Activated naive CD8-positive, alpha-beta T cell treated with anti-CD3 and anti-CD28 coated beads for 36 hours (primary cell): ENCODE measurements at places on chromosomes 4 and X.

GRCh38 chr4:138192113-138192512, 50.0 kb downstream of the SLC7A11 start:
- DNase-seq = no peak

GRCh38 chrX:136768469-136769084, 12.2 kb downstream of the ARHGEF6 start:
- peak; percentile 52 for DNase-seq

DNA sequence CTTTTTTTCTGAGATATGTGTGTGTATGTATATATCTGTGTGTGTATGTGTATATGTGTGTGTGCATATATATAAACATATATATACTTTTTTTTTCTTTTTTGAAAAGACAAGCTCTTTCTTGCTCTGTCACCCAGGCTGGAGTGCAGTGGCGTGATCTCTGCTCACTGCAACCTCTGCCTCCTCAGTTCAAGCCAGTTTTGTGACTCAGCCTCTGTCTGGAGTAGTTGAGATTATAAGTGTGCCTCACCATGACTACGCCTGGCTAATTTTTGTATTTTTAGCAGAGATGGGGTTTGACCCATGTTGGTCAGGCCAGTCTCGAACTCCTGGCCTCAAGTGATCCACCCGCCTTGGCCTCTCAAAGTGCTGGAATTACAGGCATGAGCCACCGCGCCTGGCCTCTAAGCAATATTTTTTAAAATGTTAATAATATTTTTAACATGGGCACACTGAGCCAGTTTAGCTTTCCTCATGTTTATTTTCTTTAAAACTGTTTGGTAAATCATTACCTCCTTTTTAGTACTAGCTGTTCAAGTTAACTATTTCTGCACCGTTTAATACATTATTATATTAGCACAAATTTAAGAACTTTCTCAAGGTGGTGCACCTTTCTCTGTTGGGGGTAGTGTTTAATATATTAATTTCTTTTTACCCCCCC, 33.3 kb downstream of the BBS12 start:
- no peak for DNase-seq

- DNase-seq = peak; percentile 38
These were observed at the start of gene SLC25A43 for GRCh38 chrX:119398974-119399771. SLC25A43 (plus strand) TSS chrX:119399336; CDS start chrX:119399404, 68 bp downstream.

- DNase-seq = no peak
These were observed 98.3 kb upstream of the CXXC4 start for GRCh38 chr4:104593019-104593418.

DNA sequence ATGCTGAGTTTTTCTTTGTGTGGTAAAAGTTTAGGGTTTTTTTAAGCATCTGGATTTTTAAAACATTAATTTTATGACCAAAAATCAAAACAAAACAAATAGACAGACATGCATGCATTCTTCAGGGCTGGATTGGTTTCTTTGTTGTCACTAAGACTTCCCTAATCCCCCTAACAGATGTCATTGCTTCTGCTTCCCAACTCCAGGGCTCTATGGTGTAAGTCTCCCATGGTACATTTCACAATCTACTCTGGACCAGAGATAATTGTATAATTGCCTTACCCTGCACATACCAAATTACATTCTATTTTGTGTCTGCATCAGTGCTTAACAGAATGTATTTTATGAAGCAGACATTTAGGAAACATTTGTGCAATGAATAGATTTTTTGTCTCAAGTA, 529.1 kb upstream of the SMIM31 start:
- no peak for DNase-seq

GRCh38 chr4:5463361-5463760, 245.0 kb downstream of the EVC2 start:
- no peak for DNase-seq

DNA sequence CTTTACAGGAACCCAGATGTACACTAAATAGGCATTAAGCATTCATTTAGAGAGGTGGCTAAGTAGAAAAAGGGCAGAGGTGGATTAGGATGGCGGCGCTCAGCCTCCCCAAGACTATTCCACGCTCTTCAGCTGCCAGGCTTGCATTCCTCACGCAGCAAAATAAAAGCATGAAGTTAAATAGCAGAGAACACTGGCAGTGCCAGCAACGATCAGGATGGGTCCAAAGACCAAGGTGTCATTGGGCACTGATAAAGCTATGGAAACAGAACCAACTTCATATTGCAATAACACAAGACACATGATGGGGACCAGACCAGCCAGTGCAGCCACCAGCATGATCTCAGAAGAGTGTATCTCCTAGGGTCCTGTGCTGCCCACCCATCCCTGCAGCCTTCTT, 42.0 kb downstream of the TMEM156 start:
- no peak for DNase-seq

DNA sequence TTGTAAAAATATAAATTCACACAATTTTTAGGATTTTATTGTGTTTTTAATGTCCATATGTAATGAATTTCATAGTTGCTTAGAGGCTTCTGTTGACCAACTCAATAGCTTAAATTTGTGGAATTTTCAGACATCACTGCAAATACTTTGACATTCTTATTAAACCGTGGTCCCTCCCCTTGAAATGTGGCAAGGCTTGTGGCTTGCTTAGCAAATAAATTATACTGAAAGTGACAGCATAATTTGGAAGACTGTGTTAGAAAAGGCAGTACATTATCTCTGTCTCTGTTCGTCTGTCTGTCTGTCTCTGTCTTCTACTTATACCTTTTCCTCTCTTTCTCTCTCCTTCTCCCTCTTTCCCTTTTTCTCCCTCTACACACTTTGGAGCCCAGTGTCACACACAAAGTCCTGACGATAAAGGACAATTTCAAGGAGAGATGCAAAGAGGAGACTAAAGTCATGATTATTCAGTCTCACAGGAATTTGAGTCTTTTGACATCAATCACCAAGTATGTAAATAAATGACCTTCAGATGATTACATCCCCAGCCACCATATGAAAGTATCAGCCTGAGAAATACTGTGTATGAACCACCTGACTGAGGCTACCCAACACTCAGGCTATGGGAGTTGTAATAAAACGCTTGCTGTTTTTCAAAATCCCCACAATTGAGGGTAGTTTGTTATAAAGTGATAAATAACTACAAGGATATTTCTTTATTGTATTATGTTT, 21.0 kb upstream of the UGT2B7 start:
- no peak for DNase-seq

DNA sequence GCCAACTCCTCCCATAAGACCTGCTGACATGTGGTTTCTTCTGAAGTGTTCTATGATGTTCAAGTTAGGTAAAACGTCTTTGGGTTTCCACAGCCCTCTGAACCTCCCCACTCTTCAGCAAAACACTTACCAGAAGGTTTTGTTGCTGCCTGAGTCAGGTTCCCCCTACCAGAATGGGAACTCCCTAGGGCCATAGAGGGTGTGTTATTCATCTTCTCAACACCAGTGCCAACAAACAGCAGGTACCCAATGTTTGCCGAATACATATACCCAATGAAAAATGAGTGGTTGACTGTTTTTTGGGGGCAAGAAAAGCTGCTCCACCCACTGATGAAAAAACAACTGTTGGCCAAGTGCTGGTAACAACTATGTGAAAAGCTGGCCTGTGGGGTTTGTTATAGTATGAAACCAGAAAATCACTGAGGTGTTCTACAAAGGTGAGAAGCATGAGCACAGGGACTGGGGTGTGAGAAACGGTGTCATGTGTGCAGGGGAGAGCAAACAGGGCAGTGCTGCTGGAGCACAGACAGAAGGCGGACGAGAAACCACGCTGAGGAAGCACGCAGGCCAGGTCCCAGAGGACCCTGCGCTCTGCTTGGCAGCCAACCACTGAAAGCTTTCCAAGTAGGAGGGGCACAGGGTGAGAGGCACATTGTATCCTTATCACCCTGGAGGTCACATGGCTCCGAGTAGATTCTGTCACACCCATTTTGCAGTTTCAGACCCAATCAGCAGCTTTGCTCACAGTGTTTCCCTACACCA, 28.8 kb downstream of the ATP8A1 start:
- peak; percentile 59 for DNase-seq

DNA sequence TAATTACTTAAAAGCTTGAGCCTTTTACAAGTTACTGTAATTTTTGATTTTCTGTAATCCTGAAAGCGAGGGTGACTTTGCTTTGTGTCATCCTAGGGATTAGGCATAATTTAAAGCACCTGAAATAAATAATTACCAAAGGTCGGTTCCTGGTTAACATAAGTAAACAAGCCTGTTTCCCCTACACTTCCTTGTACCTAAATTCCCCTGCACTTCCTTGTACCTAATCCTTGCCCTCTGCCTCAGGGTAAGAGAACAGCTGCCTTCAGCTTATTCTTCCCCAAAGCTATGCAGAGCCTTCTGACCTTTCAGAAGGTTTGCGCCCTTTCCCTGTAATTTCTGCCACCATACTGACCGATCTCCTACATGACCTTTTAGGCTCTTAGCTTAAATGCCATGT, 166.1 kb upstream of the PDE5A start:
- no peak for DNase-seq

DNA sequence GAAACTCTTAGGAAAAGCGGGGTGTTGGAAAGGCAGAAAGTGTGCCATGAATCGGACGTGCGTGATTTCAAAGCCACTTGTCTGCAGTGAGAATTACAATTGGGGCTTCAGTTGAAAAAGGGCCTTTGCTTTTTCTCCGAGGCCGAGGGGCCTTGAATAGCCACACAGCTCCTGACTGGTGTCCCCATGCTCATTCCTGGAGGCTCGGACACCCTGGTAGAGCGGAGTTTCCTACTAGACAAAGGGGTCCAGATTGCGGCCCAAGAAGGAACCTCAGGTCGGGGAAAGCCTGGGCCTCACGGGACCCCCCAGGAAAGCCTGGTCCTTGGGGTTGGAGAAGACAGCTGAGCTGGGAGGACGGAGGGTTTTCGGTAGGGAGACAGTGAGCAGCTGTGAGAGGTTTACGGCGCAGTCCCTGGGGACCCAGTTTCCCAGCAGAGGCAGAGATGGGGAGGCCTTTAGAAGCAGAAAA, 3.0 kb upstream of the SHOX start:
- no peak for DNase-seq

- DNase-seq = no peak
These were observed 157.6 kb downstream of the EMCN start for GRCh38 chr4:100360211-100360610.

DNA sequence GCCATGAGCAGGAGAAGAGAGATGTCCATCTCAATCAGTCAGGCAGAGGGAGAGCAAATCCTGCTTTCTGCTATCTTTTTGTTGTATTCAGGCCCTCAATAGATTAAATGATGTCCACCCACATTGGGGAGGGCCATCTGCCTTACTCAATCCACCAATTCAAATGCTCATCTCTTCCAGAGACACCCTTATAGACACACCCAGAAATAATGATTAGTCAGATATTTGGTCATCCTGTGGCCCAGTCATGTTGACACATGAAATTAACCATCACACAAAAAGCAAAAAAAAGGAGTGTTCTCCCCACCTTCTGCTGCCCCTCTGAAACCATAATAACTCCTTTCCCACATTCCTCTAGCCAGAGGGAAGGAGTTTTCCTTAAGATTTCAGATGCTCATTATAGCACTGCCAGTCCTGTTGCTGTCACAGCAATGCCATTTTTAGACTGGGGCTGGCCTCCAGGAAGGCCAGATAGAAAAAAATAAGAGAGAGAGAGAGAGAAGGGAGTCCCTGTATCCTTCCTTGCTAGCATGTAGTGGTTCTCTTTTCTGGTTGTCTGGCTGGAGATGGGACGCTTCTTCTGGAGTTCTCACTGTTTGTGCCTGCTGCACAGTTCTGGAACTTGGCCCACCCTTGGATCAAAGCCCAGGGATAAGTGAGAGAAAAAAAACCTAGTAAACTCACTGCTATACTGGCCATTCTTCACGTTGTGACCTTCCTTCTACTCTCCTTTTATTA, 177.7 kb downstream of the RBM46 start:
- no peak for DNase-seq

DNA sequence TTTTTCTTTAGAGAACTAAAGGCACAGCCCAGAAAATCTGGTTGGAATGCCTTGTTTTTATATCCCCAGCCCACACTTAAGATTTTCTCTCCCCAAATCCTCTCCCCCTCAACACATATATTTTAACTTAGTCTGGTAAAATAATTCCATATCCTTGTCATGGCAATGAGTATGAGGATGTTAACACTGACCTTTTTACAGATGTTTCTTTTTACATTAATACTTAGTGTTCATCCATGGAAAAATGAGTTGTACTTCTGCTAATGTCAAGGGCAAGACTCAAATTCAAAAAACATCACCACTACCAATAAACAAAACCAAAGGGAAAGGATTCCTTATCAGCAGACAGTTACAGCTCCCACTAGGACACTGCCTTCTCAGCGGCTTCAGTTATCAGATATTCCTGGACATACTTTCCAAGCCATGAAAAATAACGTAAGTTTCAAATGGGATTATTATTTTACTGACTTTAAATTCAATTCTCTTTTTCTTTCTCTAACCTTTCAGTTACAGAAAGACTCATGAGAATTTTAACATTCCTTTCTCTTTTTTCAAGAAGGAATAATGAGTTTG, 83.3 kb downstream of the RASL11B start:
- no peak for DNase-seq

DNA sequence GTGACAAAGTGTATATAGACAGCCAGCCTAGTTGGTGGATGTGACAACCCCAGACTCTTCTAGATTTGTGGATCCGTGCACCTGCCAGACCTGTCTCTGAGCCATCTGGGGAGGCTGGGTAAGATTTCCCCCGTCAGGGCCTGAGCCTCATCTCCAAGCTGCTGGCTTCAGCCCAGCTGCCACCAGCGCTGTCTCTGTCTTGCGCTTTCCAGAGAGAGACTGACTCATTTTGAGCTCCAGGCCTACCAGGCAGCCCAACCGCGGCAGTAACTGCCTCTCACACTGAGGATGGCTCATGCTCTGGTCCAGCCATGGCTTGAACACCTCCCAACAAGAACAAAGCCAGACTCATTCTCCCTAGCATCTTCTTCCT, 26.4 kb downstream of the NOP14 start:
- DNase-seq = peak; percentile 60

- peak; percentile 68 for DNase-seq
These were observed at the start of the genes DHRSX and ZBED1 for GRCh38 chrX:2500803-2501558. DHRSX (minus strand) TSS chrX:2500976; CDS start chrX:2500925, 51 bp downstream. ZBED1 (minus strand) TSS chrX:2500976; CDS start chrX:2490719, 10,257 bp downstream.

- no peak for DNase-seq
These were observed 353.8 kb upstream of the HAND2 start for GRCh38 chr4:173883821-173884220.

DNA sequence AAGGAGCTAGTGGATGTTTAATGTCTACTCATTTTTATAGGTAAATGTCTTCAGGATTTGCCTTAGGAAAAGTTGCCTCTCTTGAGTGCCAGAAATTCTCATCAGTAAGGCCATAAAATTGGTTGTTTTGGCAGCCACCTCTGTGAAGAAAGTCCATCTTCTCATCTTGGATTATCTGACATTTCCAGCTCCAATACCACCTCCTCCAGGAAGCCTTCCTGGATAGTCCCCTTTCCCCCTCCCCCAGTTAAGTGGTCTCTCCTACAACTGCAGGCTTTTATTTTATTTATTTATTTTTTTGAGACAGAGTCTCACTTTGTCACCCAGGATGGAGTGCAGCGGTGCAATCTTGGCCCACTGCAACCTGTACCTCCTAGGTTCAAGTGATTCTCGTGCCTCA, 87.1 kb downstream of the PPP2R2C start:
- DNase-seq = no peak

- no peak for DNase-seq
These were observed 7.3 kb downstream of the GPR119 start for GRCh38 chrX:130378024-130378669.

- DNase-seq = no peak
These were observed 21.3 kb upstream of the AADAT start for GRCh38 chr4:170111085-170111484.
